T-helper 2 cell (primary cell): ENCODE measurements at places on chromosomes 7 and 10.

DNA sequence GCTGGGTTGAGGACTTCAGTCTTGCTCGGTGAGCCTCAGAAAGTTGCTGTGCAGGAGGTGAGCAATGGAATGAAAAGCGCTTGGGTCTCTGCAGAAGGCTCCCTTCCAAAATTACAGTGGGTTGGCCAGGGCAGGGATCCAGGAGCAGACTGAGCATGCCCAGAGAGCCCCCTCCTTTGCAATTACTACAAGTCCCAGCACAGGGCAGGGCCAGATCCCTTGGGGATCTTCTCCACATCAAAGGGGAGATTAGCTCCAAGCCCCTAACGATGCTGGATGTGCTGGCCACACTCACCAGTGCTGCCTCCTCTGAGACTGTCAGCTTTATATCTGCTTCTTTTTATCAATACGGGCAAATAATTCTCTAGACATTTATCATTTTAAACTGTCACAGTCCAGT lies 337.5 kb downstream of the RPS24 start:
- no peak for DNase-seq

- no peak for DNase-seq
These were observed 209.8 kb upstream of the RHOBTB1 start for GRCh38 chr10:61153771-61154170.

- DNase-seq: no peak
These were observed 174.8 kb upstream of the AGR3 start for GRCh38 chr7:17056491-17057142.

DNA sequence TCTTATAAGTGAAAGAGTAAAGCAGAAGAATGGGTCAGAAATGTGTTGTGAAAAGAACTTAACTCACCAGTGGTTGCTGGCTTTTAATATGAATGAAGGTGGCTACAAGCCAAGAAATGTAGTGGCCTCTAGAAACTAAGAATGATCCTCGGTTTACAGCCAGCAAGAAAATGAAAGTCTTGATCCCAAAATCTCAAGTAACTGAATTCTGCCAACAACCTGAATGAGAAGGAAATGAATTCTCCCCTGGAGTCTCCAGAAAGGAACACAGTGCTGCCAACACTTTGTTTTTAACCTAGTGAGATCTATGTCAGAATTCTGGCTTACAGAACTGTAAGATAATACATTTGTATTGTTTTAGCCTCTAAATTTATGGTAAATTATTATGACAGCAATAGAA lies 193.0 kb downstream of the FZD1 start:
- no peak for DNase-seq

DNA sequence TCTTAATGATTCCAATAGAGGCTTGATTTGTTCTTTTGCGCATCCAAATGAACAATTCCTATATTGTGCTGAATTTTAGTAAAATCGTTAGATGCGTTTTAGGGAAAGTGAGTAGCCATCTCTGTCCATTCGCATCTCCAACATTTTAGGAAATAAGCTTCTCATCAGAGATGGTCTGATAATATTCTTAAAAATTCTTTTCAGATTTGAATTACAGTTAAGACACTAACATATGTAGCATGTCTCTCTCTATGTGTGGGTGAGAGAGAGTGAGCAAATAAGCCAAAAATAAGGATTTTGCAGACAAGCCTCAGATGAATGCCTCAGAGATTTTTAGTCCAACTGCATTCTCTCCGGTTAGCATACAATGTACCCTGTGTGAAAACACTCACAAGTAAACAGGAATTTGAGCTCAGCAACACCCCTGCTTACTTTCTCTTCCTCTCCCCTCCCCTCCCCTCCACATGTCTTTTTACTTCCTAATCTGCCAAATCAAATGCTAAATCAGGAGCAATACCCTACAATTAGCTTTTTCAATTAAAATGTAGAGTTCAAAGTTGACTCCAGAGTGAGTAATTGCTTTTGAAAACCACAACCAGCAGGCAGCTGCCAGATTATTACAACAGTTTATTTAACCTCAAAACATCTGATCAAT lies 354.4 kb downstream of the CRPPA start:
- DNase-seq: no peak

DNA sequence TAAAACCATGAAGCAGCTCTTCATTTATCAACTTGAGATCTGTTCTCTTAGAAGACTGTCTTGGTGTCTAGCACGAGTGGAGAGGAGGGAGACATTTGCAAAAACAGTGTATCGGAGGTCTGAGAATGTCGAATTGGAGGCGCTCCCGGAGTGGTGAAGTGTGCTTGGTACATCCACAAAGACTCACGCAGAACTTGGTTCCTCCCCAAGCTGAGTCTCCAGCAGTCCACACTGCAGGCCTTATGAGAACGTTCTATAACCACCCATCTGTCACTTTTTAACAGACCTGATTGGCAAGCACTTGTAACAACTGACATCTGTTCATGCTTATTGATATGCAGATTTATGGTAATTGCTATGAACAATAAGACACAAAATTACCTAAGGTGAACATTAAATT lies 261.6 kb downstream of the CELF2 start:
- DNase-seq: no peak

- DNase-seq: no peak
These were observed 25.6 kb downstream of the EBF3 start for GRCh38 chr10:129938460-129938859.

DNA sequence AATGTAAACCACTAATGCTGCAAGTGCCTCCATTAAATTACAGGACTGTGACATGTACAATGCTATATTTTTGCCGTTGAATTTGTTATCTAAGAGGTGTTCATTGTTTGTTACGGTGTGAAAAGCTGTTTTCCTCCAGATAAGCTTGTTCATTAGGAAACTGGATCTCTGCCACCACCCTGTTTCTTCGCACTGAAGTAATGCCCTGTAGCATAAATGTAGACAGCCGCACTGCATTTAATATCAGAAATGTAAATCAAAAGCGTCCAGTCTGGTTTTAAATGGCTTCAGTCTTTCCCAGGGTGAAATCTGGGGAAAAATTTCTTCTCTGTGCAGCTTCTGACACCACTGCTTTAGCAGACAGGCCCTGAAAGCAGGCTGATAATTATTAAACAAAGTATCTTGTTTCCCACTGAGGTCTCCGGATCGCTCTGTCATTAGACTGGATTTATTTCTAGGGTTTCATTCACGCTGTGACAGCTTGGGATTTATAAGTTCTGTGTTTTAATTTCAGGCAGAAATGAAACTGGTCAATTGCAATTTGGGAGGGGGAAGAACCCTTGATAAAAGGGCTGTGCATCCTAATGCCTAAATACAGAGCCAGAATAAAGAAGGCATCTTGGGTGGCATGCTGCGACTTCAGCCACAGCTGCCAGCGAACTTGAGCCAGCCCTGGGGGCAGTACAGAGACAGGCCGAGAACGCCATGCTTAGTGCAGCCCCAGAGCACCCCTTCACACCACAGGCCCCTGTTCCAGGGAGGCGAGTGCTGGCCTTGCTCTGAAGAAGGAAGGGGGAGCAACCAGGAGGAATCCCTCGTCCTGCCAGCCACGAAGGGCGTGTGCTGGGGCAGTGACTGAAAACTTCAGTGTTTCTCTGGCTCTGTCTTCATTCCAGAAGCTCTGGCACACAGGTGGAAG lies 547.7 kb upstream of the GALNT17 start:
- DNase-seq: no peak

GRCh38 chr7:35757574-35757973 lies 43.3 kb upstream of the SEPTIN7 start:
- no peak for DNase-seq

DNA sequence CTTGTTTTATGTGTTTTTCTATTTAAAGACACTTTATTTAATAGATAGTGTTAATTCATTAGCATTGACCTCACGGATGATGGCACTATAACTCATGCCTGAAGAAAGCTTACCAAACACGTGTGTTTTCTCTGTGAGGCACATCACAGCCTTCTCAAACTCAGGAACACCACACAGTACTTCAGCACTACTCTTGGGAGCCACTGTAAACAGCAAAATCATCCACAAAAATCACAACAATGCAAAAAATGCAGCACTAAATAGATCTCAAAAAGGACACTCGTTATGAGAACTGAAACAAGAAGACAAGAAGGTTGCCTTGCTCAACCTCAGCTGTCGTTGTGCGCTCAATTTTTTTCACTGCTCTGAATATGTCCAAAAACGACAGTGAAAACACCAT lies 12.0 kb upstream of the PARP12 start:
- DNase-seq: no peak

- DNase-seq: no peak
These were observed 5.6 kb downstream of the SUFU start for GRCh38 chr10:102509387-102509786.

GRCh38 chr10:70162892-70163201 lies 7.5 kb downstream of the SAR1A start:
- no peak for DNase-seq

DNA sequence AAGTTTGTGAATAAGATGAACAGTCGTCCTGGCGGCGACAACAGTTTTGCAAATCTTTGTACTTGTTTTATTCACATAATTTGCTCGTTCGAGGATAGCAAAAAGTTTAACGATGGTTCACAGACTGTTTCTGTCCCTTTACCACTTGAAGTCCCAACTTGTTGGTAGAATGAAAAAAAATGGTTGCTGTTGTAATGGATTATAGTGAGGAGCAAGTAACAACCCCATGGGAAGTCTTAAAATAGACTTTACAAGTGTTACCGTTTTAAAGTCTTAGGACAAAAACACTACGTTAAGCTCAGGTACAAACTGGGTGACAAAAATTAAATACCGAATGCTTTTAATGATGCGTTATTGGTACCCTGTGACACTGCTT lies 589 bp downstream of the LSM8 start:
- DNase-seq: no peak

DNA sequence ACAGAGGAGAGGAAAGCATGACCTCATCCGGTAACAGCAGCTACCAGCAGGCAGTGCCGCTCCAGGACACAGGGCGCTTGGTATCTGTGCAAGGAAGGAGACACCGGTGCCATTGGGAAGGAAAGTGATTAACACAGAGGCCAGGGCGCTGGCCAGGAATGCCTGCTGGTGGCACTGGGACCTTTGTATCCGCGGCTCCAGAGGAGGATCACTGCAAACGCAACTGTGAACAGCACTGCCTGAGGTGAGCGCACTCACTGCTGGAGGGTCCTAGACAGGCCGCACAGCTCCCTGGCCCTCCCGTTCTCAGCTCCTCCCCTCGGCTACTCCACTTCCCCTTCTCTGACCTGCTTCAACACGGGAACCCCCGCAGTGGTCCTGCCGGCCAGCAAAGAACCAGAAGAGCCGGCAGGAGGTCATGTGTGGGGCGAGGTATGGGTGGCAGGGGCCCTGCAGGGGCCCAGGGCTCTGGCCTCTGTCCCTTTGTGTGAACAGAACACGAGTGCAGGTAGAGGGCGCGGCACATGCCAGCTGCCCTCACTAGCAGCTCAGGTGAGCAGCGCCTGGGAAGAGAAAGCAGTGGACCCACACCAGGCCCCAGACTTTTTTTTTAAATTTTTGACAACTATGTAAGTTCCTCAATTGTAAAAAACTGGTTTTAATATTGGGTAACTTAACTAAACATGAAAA lies 107.6 kb downstream of the VIPR2 start:
- no peak for DNase-seq

- peak; percentile 19 for DNase-seq
These were observed 22.1 kb upstream of the ZC3HAV1 start for GRCh38 chr7:139131601-139132041.

DNA sequence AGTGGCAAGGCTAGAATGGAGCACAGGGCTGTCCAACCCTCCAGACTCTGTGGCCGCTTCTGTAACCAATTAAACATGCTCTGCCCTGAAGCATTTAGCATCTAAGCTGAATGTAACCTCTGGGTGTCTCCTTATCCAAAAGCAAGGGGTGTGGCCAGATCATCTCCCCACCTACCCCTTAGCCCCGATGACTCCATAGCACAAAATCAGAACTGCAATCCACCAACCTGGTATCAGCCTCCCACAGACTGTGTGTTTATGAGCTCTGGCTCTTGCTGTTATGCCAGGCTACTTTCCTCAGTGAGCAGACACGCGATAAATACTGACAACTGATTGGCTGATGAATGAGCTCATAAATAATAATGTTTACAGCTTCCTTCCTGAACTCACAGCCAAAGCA lies 3.2 kb downstream of the FRMD4A start:
- no peak for DNase-seq

GRCh38 chr10:96470116-96470743 lies 43.5 kb downstream of the TLL2 start:
- DNase-seq: peak; percentile 13
